Activated CD4-positive, alpha-beta T cell treated with anti-CD3 and anti-CD28 coated beads for 48 hours (primary cell): ENCODE measurements at places on chromosomes 16 and 17.
A peak's percentile ranks its signal among the peaks of the same experiment; 100 is the strongest.

GRCh38 chr16:14309001-14309886 lies 238.1 kb downstream of the MRTFB start:
- DNase-seq, result peak; percentile 55

GRCh38 chr17:34360601-34361270 lies 2.3 kb downstream of the CCL1 start:
- DNase-seq, result no peak

DNA sequence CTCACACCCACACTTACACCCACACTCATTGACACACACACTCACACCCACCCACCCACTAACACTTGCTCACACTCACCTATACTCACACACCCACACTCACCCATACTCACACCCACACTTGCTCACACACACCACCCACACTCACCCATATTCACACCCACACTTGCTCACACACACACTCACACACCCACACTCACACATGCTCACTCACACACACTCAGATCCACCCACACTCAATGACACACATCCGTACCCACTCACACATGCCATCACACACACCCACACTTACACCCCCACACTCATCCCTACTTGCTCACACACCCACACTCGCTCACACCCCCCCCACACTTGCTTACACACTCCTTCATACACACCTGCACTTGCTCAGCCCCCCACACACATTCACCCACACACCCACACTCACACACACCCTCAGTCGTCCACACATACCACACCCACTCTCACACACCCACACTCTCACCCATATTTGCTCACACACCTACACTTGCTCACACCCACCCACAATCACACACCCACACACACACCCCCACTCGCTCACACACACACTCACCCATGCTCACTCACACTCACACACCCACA lies 321.1 kb upstream of the N4BP1 start:
- no peak for DNase-seq

GRCh38 chr16:11886881-11887280 lies 28.9 kb downstream of the GSPT1 start:
- DNase-seq, result no peak

GRCh38 chr16:84484579-84485254 lies 19.7 kb downstream of the MEAK7 start:
- peak; percentile 42 for DNase-seq

GRCh38 chr17:5439446-5439764 lies 450 bp upstream of the C1QBP start:
- no peak for DNase-seq

DNA sequence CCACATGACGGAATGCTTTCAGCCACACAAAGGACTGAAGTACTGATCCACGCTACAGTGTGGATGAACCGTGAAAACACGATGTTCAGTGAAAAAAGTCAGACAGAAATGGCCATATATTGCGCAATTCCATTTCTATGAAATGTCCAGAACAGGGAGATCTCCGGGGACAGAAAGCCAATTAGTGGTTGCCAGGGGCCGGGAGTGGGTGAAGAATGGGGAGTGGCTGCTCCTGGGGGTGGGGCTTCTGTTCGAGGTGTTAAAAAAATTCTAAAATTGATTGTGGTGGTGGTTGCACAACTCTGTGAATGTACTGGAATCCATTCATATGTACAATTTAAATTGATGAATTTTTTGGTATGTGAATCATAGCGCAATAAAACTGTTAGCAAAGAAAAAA lies 154.8 kb upstream of the HSBP1 start:
- no peak for DNase-seq

- no peak for DNase-seq
Observed at GRCh38 chr16:59993101-59993500, 1259.0 kb upstream of the GOT2 start.

GRCh38 chr17:80083136-80083661 lies 18.2 kb upstream of the GAA start:
- DNase-seq, result no peak

GRCh38 chr16:3879258-3879886 lies 1.1 kb downstream of the CREBBP start:
- DNase-seq, result peak; percentile 44

DNA sequence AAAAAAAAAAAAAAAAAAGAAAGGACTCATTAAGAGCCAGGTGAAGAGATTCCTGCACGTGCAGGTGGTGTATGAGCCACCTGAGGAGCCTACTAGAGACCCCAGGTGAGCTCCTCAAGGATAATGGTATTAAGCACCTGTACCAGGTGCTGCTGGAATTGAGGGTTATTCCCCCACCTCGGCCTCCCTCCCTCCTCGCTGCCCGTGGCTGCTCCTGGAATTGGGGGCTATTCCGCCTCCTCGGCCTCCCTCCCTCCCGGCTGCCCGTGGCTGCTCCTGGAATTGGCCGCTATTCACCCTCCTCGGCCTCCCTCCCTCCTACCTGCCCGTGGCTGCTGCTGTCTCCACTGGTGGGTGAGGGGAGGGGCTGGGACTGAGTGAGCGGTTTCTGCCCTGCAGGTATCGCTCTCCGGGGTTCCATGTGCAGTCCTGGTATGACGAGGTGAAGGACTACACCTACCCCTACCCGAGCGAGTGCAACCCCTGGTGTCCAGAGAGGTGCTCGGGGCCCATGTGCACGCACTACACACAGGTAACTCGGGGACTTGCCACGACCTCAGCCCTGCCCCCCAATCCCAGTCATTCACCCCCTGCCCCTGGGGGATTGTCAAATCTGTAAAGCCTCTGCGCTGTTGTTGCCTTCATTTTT lies 29.3 kb downstream of the CRISPLD2 start:
- DNase-seq, result no peak

DNA sequence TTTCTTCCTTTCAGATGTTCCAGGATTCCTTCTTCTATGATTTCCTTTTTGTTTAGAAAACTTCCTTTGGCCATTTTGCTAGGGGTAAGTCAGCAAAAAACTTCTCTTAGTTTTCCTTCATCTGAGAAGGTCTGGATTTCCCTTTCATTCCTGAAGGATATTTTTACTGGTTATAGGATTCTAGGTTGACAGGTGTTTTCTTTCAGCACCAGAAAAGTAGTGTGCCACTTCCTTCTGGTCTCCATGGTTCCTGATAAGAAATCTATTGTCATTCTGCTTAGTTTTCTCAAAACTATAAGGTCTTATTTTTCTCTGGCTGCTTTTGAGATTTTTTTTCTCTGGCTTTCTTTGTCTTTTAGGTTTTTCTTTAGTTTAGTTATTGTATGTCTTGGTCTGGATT lies 27.6 kb downstream of the MPRIP start:
- DNase-seq, result no peak

GRCh38 chr16:70483426-70483825 lies 29.0 kb downstream of the FCSK start:
- DNase-seq, result no peak

GRCh38 chr16:23784811-23785447 lies 30.1 kb downstream of the CHP2 start:
- DNase-seq, result no peak

DNA sequence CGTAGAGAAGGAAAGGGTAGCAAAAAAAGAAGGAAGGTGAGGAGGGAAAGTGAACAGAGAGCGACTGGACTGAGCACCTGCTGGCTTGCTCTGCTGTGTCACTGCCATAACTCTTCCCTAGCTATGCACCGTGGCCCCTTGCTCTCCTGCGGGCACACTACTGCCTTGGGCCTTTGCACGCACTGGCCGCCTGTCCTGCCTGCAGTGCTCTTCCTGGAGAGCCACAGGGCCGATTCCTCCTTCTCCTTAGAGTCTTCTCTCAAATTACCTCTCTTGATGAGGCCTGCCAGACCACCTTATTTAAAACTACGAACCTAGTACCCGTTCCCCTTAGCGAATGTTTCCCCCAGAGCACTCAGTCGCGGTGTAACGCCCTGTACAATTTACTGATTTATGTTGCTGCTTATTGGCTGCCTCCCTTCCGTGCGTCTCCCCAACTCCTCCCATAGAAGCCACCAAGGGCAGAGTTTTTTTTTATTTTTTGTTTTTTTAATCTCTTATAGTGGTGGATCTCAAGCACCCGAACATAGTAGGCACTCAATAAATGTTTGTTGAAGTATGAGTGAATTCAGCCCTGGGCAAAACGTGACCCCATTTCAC lies 70.3 kb downstream of the RAI1 start:
- peak; percentile 42 for DNase-seq

- no peak for DNase-seq
Observed at GRCh38 chr17:76134911-76135809, 5.9 kb downstream of the FOXJ1 start.

GRCh38 chr17:76744747-76745146 lies 6.8 kb downstream of the MFSD11 start:
- no peak for DNase-seq

- DNase-seq, result no peak
Observed at GRCh38 chr16:54098247-54098646, 188.3 kb downstream of the IRX3 start.

DNA sequence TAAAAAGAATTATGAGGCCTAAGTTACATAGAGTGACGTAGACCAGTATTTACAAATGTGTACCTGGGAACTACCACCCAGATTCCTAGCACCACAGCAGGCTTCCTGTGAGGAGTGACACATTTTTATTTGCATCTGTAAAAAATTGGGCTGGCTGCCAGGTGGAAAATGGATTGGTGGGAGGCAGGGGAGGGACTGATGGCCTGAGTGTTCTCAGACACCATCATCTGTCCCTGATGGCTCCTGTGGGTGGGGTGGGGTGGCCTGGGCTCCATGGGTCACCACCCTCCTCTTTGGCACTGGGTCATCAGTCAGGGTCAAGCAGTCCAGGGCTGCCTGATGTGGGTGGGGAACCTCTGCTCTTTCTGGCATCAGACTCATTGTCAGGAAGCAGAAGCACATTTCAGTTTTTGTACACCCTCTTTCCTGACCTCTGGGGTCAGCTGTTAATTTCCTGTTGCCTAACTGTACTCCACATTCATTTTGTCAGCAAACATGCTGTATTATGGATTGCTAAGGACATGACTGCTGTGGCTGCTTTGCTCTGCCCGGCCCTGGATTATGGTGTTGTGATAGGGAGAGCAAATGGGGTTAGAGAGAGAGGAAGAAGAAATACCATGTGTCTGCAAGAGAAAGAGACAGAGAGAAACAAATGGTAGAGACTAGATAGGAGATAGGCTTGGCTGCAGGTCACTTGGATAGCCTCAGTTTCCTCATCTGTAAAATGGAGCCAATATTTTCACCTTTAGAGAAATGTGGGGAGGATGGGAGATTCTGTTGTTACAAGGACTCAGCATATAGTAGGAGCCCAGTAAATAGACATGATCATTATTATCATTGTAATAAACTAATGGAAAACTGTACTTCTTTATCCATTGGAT lies 11.6 kb upstream of the MFAP4 start:
- no peak for DNase-seq

DNA sequence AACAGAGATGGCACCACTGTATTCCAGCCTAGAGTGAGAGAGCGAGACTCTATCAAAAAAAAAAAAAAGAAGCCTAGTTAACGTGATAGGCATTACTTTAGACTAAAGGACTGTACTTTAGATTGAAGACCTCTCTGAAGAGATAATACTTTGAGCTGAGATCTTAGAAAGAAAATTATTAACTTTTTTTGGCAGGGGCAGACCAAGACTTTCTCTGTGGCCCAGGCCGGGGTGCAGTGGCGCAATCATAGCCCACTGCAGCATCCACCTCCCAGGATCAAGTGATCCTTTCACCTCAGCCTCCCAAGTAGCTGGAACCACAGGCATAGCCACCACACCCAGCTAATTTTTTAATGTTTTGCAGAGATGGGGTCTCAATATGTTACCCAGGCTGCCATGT lies 75.7 kb upstream of the TNRC6A start:
- no peak for DNase-seq

GRCh38 chr16:50038756-50039529 lies 13.9 kb downstream of the CNEP1R1 start:
- DNase-seq, result no peak

DNA sequence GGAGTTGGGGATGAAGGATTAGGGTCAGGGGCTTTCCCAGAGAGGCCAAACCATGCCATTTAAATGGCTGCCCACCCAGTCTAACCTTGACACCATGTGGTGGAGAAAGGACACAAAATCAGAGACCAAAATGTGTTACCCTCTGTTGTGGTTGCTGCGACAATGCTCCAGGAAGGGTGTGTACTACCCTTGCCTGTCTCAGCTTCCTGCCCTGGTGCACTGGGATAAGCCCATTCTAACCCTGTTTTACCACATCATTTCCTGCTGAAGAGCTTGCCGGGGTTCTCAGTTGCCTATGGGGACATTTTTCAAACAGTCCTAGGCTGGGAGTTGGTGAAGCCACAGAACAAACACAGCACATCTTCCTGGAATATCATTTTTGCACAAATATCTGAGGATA lies 4.9 kb downstream of the OR4D1 start:
- DNase-seq, result peak; percentile 38

GRCh38 chr16:22272870-22273650 lies 24.1 kb upstream of the POLR3E start:
- no peak for DNase-seq

DNA sequence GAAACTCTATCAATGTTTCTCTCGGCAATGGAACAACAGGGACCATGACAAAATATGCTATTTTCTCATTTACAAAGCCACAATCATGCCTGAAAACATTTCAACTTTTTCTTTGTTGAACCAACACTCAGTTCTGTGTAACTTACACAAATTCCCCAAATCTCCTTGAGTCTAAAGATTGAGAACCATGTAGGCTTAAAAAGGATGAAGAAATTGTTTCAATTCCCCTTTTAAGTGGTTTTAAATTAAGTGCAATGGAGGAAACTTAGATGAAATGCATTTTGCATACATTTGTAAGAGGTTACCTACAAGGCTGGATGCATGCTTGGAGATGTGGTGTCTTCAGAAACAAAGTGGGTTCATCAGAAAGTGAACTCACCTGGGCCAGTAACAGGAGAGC lies 566.4 kb upstream of the CDH11 start:
- no peak for DNase-seq

DNA sequence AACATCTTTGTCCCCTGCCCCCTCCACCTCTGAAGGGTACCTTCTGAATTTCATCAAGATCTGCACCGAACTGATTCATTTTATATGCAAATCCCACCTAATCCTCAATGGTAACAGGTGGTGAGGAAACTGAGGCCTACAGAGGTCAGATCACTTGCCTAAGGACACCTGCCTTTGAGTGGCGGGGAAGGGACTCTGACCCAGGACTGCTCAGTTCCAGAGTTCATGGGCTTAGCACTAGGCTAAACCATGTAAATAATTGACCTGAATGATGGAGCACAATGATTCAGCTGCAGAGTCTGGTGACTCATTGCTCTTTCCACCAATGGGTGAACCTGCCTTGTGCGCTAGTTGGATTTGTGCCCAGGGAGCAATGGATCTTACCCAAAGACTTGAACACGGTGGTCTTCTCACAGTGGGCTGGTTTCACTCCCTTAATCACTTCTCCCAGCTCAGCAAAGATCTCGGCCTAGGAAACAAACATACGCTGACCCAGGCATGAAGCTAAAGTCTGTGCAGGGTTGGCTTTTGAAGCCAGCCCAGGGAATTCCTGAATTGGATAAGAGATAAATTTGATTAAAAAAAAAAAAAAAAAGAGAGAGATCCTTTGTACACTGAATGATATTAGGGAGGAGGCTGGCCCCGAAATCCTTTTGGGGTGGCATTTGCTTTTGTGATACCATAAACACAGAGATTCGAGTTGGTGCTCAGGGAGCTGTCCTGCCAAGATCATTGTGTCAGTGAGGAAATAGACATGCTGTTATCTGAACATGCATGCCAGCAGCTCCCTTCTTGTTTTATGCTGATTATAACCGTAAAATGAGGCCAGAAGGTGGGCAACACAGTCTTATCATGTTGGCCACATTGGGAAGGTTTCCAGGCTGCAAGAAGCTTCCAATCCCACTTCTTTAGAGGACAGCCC lies 17.0 kb downstream of the CRYM start:
- DNase-seq, result no peak
